ENCODE measurements at places on chromosomes 1 and 21.

GRCh38 chr1:205596876-205597275, 34.9 kb downstream of the ELK4 start:
- DNase-seq = no peak

- no peak for DNase-seq
Measured at GRCh38 chr1:167064621-167065020, 25.6 kb downstream of the GPA33 start.

DNA sequence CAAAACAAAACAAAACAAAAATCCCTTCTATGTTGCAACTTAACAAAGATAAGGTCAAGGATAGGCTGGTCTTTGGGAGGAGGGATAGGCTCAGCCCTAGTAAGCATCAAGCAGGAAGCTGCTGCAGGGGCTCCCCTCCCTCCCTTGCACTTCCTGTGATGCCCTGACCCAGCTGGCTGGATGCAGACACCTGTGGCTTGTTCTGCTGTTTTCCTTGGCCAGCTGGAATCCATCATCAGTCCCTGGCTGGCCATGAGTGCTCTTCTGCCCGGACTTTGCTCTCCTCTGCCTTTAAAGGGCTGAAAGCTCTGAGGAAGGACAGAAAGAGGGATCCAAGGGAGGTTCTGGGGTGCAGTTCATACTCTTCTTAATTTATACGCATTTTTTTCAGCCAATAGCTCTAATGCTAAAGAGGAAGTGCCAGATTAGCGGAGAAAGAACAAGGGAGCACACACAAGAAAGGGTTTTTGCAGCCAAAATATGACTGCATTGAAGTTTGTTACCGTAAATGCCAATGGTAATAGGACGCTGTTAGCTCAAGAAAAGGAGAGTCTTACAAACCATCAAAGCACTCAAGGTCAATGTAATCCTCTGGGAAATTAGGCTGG, 19.9 kb upstream of the UBE2U start:
- DNase-seq = no peak

GRCh38 chr1:119926553-119926952, 30.2 kb upstream of the ADAM30 start:
- DNase-seq = no peak

- no peak for DNase-seq
Measured at GRCh38 chr1:207978441-207978840, 67.5 kb upstream of the CD34 start.

DNA sequence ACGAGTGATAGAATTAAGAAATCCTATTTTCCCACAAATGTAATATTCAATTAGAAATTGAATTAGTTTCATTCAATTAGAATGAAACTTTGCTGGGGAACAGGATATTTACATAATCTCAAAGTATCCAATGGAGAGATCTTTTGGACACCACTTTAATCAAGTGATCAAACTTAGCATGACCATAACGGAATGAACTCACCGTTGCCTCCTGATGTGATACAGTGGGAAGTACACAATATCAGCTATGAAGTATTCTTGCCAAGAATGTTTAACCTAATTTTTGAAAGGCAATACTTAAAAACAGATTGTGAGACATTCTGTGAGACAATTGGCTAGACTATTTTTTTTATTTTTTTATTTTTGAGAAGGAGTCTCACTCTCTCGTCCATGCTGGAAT, 16.6 kb downstream of the CDKN2C start:
- DNase-seq = no peak

DNA sequence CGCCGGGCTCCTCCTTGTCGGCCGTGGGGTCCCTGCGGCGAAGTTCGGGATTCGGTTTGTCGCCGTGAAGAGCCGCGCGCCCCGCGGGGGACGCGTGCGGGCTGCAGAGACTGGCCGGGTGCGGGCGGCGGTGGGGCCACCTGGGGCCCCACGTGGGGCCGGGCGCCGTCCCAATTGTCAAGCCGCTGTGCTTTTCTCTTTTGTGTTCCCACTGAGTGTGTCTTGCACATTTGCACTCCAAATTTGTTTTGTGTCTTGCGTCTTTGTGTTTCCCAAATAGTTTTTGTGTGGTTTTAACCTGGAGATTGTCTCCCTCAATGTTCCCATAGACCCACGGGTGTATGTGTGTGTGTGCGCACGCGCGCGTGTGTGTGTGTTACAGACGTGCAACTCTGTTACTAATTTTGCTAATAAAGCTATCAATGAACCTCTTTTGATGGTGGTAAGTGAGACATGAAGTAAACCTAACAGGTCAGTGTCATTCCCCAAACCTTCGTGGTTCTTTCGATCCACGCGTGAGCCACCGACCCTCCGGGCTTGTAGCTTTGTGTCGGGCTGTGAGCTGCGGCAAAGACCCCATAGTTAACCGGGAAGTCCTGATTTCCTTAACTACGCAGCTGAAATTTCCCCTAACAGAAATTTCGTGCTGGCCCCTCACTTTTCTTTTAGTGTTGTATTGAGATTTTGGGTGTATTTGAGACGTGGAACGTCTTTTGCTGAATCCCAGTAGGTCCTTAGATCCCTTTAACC, 708 bp downstream of the PRDM2 start:
- DNase-seq = peak; percentile 19

GRCh38 chr1:88150330-88150729, 533.7 kb upstream of the PKN2 start:
- DNase-seq = no peak

- no peak for DNase-seq
Measured at GRCh38 chr1:153790966-153791647, 15.9 kb downstream of the SLC27A3 start.

GRCh38 chr1:199489594-199489993, 537.9 kb upstream of the NR5A2 start:
- no peak for DNase-seq

GRCh38 chr1:211606332-211606913, 27.5 kb upstream of the SLC30A1 start:
- no peak for DNase-seq

Measured in NCI-H187 (cell line).